ENCODE measurements at places on chromosomes 5 and 9. TPM values are rescaled to one million over a fixed set of nuclear protein-coding genes. Genes with fewer than 3 reads are reported as not detected.

The NME5 gene
- 7.0 TPM for total RNA-seq

The MLANA gene
- not detected for total RNA-seq

The SPATA9 gene
- total RNA-seq: 0.31 TPM

DNA sequence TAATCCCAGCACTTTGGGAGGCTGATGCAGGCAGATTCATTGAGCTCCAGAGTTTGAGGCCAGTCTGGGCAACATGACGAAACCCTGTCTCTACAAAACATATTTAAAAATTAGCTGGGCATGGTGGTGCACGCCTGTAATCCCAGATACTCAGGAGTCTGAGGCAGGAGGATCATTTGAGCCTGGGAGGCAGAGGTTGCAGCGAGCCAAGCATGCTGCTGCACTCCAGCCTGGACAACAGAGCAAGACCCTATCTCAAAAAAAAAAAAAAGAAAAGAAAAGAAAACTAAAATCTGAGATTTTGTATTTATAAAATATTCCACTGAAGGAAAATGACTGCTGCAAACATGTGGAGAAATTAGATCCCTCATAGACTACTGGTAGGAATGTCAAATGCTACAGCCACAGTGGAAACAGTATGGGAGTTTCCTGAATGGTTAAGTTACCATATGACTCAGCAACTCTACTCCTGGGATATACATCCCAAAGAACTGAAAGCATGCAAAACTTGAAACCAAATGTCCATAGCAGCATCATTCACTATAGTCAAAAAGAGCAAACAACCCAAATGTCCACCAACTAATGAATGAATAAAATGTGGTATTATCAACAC, 106.1 kb downstream of the UBAP2 start:
- DNase-seq: no peak
- H3K4me1 ChIP-seq: no peaks in the 10 kb centered on the region
- H3K27ac ChIP-seq: no peak overlapping the region
- H3K27me3 ChIP-seq: no peaks in the 10 kb centered on the region
- H3K36me3 ChIP-seq: no peaks in the 10 kb centered on the region
- H3K4me3 ChIP-seq: no peak overlapping the region

DNA sequence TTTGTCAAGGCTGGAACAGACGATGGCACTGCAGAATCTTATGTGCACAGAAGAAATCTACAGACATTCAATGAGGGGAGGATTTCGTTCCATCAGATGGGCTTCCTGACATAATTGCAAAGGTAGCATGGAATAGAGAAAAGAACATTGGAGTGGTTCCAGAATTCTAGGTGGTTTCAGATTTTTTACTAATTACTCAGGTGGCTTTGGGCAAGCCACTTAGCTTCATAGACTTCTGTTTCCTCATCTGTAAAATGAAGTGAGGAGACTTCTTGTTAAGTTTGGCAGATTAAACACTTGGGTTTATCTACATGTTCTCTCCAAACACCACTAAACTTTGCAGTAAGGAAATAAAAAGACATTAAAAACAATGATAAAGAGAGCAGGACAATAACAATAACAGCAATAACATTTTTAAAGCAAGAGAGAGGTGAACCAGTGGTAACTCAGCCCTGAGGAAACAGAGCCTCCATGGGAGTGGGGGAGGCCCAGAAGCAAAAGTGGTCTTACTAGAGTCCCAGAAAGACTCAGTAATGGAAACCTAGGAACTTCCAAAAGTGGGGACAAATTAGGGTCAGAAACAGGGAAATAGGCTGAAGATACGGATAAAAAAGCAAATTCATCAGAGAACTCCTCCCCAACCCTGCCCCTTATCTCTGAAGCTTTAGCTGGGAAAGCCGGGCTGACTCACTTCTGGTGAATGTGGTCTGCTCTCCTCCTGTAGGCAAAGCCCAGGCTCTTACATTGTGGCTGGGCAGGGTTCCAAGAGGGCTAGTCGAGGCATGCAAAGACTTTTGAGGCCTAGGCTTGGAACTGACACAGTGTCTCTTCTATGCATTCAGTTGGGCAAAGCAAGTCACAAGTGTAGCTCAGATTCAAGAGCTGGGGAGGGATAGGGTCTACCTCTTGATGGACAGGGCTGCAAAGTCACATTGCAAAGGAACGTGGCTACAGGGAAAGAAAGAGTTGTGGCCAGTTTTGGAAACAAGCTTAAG, 11.8 kb upstream of the ACTBL2 start:
- peaks cover 13% of the 10 kb centered on the region for H3K4me1 ChIP-seq
- H3K4me3 ChIP-seq: no peak overlapping the region
- peak overlapping the region; percentile 57 for H3K27ac ChIP-seq
- H3K27me3 ChIP-seq: no peaks in the 10 kb centered on the region
- H3K36me3 ChIP-seq: no peaks in the 10 kb centered on the region
- DNase-seq: no peak

DNA sequence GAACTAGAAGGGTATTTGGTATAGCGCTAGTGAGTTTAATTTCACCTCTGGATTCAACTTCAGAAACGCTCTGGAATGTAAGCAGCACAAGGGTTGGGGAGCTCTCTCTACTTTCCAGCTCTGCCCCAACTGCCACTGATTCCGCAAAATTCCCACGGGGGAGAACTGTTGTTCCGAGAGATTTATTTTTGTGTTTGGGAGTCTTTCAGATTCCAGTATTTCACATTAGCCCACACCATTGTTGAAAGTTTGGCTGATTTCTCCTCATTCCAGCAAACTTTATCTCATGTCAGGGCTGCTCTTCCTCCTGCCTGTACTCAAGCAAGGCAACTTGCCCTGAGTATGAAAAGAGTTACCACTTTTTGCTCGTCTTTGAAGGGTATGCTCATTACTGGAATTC, 198.5 kb upstream of the EGFLAM start:
- no peaks in the 10 kb centered on the region for H3K27me3 ChIP-seq
- H3K36me3 ChIP-seq: no peaks in the 10 kb centered on the region
- DNase-seq: no peak
- H3K4me3 ChIP-seq: no peak overlapping the region

DNA sequence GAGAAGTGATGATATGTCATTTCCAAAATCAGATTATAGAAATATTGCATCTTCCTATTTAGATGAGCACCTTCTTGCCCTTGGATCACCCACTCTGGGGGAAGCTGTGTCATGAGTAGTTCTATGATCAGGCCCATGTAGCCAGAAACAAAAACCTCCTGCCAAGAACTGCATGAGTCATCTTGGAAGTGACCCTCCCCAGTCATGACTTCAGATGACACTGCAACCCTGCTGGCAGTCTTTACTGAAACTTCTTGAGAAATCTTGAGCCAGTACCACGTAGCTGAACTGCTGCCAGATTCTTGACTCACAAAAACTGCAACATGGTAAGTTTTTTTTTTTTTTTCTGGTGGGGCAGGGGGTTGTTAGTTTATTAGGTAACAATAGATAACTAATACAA, 439.6 kb upstream of the PTGER4 start:
- H3K4me1 ChIP-seq: no peaks in the 10 kb centered on the region
- H3K36me3 ChIP-seq: no peaks in the 10 kb centered on the region
- no peak overlapping the region for H3K4me3 ChIP-seq

DNA sequence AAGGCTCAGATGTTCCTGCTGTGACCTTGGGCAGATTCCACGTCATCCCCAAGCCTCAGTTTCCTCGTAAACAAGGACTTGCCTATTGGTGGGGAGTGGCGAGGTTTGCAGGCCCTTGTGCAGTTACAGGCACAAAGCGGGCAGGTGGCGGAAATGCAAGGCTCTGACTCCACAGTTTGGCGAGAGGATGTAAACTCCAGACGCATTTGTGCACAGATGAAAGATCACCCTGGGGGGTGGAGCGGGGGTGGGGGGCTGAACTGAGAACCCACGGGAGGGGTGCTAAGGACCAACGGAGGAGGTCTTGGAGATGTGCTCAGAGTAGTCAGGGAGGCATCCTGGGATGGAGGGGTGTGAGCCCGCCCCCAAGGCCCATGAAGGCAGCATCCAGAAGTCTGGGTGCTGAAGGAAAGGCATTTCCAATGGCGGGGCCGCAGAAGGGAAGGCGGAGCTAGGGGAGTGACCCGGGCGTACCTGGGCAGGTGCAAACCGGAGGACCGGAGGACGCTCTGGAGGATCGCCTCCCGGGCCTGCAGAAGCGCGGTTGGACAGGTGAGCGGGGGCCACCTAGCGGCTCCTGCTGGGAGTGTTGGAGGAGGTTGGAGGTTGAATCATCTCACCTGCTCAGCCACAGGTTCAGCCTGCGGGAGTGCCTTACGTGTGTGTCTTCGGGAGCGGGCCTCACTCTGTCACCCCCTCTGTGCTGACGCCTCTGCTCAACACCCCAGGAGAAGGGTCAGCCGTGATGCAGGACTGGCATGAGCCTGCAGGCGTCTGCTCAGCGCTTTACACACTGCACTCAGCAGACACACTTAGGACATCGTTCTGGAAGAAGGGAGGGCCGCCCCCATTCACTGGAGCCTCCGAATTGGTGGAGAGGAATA, 1.9 kb upstream of the FIBCD1 start:
- no peaks in the 10 kb centered on the region for H3K4me1 ChIP-seq
- no peak overlapping the region for H3K27ac ChIP-seq
- peaks cover 81% of the 10 kb centered on the region for H3K27me3 ChIP-seq
- no peak overlapping the region for H3K4me3 ChIP-seq

DNA sequence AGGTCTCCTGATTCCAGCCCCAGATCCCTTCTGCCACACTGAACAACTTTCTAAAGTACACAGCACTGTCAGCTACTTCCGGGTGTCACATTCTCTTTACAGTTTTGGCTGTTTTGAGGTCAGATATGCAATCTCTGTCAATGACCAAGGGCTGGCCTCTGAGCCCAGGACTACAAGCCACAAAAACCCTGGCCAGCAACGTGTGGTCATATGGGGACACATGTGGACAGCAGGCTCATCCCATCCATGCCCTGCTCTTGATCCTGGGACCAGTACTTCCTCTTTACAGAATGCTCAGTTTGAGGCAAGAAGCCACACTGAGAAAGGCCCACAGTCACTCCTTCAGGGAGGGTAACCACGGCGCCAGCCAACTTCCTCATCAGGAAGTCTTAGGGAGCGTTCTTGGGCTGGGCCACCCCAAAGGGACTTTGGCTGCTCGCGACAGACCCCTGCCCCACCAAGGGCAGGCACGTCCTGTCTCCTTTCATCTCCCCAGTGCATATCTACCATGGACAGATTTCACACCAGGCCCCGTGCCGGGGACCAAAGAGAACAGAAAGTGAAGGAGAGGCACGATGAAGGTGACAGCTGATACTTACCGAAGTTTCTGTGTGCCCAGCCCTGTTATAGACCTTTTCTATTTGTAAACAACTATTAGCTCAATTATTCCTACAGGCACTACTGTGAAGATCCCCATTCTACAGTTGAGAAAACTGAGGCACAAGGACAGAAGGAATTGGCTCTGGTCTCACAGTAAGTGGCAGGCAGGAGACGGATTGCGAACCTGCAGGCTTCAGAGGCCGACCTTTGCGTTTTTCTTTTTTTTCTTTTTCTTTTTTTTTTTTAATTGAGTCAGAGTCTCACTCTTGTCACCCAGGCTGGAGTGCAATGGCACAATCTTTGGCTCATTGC, 37.3 kb downstream of the STK10 start:
- no peaks in the 10 kb centered on the region for H3K27me3 ChIP-seq
- peaks cover 58% of the 10 kb centered on the region for H3K36me3 ChIP-seq
- no peak for DNase-seq

- no peaks in the 10 kb centered on the region for H3K4me1 ChIP-seq
- no peak overlapping the region for H3K27ac ChIP-seq
- no peak for DNase-seq
- no peaks in the 10 kb centered on the region for H3K27me3 ChIP-seq
- no peaks in the 10 kb centered on the region for H3K36me3 ChIP-seq
Measured at GRCh38 chr9:101417389-101417788, 18.2 kb downstream of the ALDOB start.

- DNase-seq: no peak
- no peak overlapping the region for H3K27ac ChIP-seq
- H3K4me3 ChIP-seq: no peak overlapping the region
- H3K27me3 ChIP-seq: no peaks in the 10 kb centered on the region
- H3K36me3 ChIP-seq: no peaks in the 10 kb centered on the region
Measured at GRCh38 chr5:88203981-88204750, 64.5 kb downstream of the TMEM161B start.

- no peaks in the 10 kb centered on the region for H3K36me3 ChIP-seq
- no peak overlapping the region for H3K27ac ChIP-seq
- no peaks in the 10 kb centered on the region for H3K27me3 ChIP-seq
- no peaks in the 10 kb centered on the region for H3K4me1 ChIP-seq
- DNase-seq: no peak
Measured at GRCh38 chr5:35753500-35753899, 103.2 kb upstream of the IL7R start.

DNA sequence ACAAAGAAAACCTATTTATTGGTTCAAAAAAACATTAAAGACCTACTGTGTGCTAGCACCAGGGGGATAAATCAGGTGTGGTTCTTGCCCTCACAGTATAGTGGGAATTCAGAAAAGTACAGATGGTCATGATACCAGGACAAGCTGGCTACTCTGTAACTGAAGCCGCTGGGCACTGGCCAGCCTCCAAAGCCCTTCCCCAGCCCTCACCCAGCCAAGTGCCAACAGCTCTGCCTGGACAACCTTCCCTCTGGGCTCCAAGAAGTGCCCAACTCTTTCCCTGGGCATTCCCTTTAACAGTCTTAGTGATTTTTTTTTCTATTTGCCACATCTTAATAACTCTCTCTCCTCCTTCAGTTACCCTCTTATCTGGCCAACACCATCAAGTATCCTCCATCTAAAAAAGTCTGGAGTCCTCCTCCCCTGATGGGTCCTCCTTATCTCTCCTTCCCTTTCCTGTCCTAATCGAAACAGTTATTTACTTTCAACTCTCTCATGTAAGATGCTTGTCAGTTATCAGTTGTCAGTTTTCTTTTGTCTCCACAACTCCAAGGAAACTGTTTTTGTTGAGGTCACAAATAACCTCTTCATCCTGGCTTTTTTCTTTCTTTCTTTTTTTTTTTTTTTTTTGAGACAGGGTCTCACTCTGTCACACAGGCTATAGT, 13.3 kb upstream of the SEPTIN8 start:
- no peaks in the 10 kb centered on the region for H3K4me1 ChIP-seq
- no peaks in the 10 kb centered on the region for H3K27me3 ChIP-seq
- no peak for DNase-seq
- H3K27ac ChIP-seq: no peak overlapping the region
- H3K36me3 ChIP-seq: no peaks in the 10 kb centered on the region
- no peak overlapping the region for H3K4me3 ChIP-seq

DNA sequence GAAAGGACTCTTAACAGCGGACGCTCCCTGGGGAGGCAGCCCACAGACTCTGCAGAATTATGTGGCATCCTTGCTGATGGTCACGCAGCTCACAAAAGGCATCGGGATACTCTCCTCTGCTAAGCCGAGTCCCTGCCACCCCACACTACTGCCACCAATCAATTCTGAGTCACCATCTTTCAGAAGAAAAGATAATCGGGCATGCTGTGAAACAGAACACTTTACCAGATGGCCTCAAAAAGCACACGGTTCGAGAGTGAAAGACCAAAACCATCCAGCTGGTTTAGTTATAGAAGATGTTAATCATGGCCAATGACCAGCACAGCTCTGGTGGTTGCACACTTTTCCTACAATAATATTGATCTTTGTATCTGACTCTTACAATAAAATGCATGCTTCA, 136.3 kb downstream of the MYO10 start:
- H3K27ac ChIP-seq: no peak overlapping the region
- H3K4me3 ChIP-seq: no peak overlapping the region
- no peaks in the 10 kb centered on the region for H3K27me3 ChIP-seq
- no peaks in the 10 kb centered on the region for H3K36me3 ChIP-seq
- no peaks in the 10 kb centered on the region for H3K4me1 ChIP-seq
- DNase-seq: no peak
